ENCODE measurements at places on chromosomes 6 and 20. TPM values are rescaled to one million over a fixed set of nuclear protein-coding genes. Genes with fewer than 3 reads are reported as not detected.

Gene RSPO4
- total RNA-seq, result not detected

DNA sequence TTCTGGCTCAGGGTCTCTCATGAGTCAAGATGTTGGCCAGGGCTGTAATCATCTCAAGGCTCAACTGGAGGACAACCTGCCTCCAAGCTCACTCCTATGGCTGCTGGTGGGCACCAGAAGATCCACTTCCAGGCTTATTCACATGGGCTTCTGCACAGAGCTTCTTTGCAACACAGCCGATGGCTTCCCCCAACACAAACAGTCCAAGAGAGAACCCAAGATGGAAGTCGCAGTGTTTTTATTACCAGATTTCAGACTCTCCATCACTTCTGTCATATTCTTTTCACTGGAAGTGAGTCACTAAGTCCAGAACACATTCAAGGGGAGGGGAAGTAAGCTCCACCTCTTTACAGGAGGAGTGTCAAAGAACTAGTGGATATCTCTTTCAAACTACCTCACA, 75.5 kb downstream of the CD164 start:
- H3K27ac ChIP-seq, result no peak overlapping the region
- no peaks in the 10 kb centered on the region for H3K36me3 ChIP-seq
- no peaks in the 10 kb centered on the region for H3K27me3 ChIP-seq
- H3K4me1 ChIP-seq, result peaks cover 21% of the 10 kb centered on the region
- DNase-seq, result no peak

Gene VGLL2
- not detected for total RNA-seq

DNA sequence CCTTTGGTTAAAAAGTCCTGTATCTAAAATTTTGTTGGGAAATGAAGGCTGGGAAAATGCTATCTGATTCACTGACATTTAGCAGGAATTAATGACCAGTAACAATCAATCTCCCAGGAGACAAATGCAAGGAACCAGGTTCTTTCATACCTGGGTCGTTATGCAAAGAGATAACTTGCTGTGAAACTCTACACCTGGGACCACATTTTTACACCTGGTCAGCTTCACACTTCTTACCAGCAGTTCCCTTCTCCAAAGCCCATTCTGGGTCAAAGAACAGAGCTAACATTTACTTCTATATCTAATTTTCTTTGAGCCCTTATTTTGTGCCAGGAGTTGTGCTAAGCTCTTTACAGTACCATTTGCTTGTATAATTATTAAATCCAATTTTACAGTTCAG, 27.4 kb upstream of the STXBP5 start:
- no peak overlapping the region for H3K27ac ChIP-seq
- H3K36me3 ChIP-seq, result no peaks in the 10 kb centered on the region
- DNase-seq, result no peak
- H3K4me1 ChIP-seq, result no peaks in the 10 kb centered on the region
- no peak overlapping the region for H3K4me3 ChIP-seq

GRCh38 chr20:63156221-63156671, 59.7 kb downstream of the YTHDF1 start:
- peaks cover 49% of the 10 kb centered on the region for H3K27me3 ChIP-seq
- H3K4me3 ChIP-seq, result no peak overlapping the region
- no peaks in the 10 kb centered on the region for H3K4me1 ChIP-seq
- no peaks in the 10 kb centered on the region for H3K36me3 ChIP-seq
- no peak for DNase-seq

Data from stomach (tissue), 19 donors.